Activated naive CD4-positive, alpha-beta T cell treated with anti-CD3 and anti-CD28 coated beads for 36 hours (primary cell): ENCODE measurements at places on chromosomes 16 and 17. TPM values are rescaled to one million over a fixed set of nuclear protein-coding genes. Genes with fewer than 3 reads are reported as not detected.

DNA sequence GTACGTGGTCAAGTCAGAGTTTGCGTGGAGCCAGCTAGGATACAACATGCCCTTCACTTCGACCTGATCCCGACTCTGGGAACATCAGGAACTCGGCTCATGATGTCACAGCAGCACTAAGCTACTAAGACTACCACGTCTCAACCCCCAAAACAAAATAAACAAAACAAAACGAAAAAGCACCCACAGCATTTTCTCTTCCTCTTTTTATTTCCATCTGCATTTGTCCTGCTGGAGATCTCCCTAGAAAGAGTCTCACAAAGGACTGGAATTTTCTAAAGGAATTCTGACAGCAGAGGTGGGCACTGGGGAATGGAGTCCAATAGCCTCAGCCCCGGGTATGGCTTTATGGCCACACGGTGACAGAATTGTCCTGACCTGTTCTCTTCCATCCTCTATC lies 196.6 kb downstream of the SALL1 start:
- H3K27me3 ChIP-seq = peaks cover 11% of the 10 kb centered on the region
- no peaks in the 10 kb centered on the region for H3K4me1 ChIP-seq
- H3K4me3 ChIP-seq = no peak overlapping the region
- H3K36me3 ChIP-seq = no peaks in the 10 kb centered on the region
- no peak for DNase-seq
- no peak overlapping the region for H3K27ac ChIP-seq

- no peaks in the 10 kb centered on the region for H3K36me3 ChIP-seq
- H3K4me1 ChIP-seq = no peaks in the 10 kb centered on the region
- no peak overlapping the region for H3K4me3 ChIP-seq
- H3K27me3 ChIP-seq = peaks cover 9% of the 10 kb centered on the region
These were observed 50.9 kb downstream of the ERCC4 start for GRCh38 chr16:13970708-13971422.

- H3K27me3 ChIP-seq = peaks cover 10% of the 10 kb centered on the region
- no peaks in the 10 kb centered on the region for H3K4me1 ChIP-seq
- H3K4me3 ChIP-seq = no peak overlapping the region
- H3K27ac ChIP-seq = no peak overlapping the region
These were observed 233.5 kb upstream of the RPL38 start for GRCh38 chr17:73969956-73970355.

DNA sequence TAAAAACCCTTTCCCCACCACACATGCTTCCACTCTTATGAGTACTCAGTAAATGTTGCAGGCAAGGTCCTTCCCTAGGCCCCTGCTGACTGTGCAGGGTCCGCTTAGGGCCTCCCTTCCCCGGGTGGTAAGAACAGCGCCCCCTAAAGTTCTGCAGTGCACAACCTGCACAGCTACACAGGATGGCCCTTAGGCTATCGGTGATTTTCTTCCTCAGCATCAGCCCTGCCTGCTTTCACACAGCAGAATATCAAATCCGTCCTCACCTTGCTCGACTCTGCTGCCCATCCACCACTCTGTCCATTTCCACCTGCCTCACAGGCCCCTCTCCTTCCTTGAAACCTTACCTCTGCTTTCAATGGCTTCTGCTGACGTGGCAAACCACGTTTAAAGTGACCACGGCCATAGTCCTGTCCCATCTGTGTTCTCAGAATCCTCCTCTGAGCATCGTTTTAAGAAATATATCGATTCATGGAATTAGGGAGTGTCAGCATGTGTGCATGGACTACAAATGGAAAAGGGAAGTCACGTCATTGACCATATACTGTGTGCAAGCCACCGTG lies 51.4 kb upstream of the TMEM132E start:
- no peaks in the 10 kb centered on the region for H3K36me3 ChIP-seq
- H3K27me3 ChIP-seq = peaks cover 27% of the 10 kb centered on the region
- no peak overlapping the region for H3K27ac ChIP-seq
- no peak for DNase-seq
- no peaks in the 10 kb centered on the region for H3K4me1 ChIP-seq

GRCh38 chr17:82283208-82283749 lies 9.8 kb upstream of the CSNK1D start:
- no peaks in the 10 kb centered on the region for H3K36me3 ChIP-seq
- H3K4me1 ChIP-seq = peaks cover 12% of the 10 kb centered on the region
- peak; percentile 60 for DNase-seq
- no peak overlapping the region for H3K4me3 ChIP-seq
- H3K27ac ChIP-seq = no peak overlapping the region
- no peaks in the 10 kb centered on the region for H3K27me3 ChIP-seq

DNA sequence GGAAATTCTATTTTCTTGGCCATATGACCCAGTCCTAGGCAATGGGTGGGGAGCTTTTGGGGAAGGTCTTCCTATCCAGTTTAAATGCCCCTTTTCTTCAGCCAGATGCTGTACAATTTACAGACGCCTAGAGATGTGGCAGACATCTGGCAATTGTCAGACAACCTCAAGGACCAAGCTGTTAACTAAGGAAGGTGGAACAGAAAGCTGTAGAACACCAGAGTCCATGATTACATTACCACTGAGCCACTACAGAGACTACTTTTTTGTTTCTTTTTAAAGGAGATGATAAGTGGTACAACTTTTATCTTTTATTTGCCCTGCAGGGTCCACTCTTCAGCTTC lies 21.1 kb upstream of the CORO6 start:
- no peak overlapping the region for H3K4me3 ChIP-seq
- no peak for DNase-seq
- peaks cover 13% of the 10 kb centered on the region for H3K36me3 ChIP-seq
- no peaks in the 10 kb centered on the region for H3K27me3 ChIP-seq

TBC1D3E gene
- total RNA-seq = not detected

MFSD6L gene
- total RNA-seq = not detected

DNA sequence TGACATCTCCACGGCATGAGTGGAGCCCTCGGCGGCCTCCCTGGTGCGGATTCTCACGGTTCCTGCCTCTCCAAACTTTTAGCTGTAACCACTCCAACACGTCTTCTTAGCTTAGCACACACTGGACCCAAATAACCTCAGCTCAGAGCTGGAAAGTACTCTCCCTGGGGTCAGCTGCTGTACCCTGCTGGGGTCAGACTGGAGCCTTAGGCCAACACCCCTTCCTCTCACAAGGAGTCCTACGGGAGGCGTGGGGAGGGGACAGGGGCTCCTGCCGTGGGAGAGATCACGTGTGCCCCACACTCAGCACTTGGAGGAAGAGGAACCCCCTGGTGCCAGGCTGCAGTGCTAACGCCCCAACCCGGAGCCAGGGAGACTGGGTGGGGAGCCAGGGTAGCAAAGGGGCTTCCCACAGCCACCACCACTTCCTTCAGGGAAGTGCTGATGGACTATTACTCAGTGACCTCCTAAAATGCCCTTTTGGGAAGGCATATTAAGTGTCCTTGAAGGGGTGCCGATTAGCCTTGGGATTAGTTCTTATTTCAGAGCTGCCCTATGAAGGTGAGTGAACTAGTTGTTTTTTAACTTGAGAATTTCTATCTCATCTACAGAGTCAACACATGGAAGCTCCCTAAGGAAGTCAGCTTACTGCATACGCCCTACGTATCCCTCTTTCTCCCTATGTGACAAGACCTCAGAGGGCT lies 124.0 kb downstream of the HIC1 start:
- no peaks in the 10 kb centered on the region for H3K27me3 ChIP-seq
- no peaks in the 10 kb centered on the region for H3K4me1 ChIP-seq
- H3K4me3 ChIP-seq = no peak overlapping the region
- no peak for DNase-seq
- H3K27ac ChIP-seq = no peak overlapping the region
- peaks cover 7% of the 10 kb centered on the region for H3K36me3 ChIP-seq

GRCh38 chr16:29848420-29849297 lies 14.4 kb downstream of the CDIPT start:
- peak; percentile 91 for DNase-seq
- peaks cover 5% of the 10 kb centered on the region for H3K36me3 ChIP-seq
- H3K4me1 ChIP-seq = peaks cover 5% of the 10 kb centered on the region
- no peaks in the 10 kb centered on the region for H3K27me3 ChIP-seq
- H3K27ac ChIP-seq = no peak overlapping the region
- no peak overlapping the region for H3K4me3 ChIP-seq

- no peak overlapping the region for H3K27ac ChIP-seq
- peaks cover 17% of the 10 kb centered on the region for H3K27me3 ChIP-seq
- no peak for DNase-seq
- no peak overlapping the region for H3K4me3 ChIP-seq
These were observed 15.0 kb upstream of the MPHOSPH6 start for GRCh38 chr16:82185012-82185411.

DNA sequence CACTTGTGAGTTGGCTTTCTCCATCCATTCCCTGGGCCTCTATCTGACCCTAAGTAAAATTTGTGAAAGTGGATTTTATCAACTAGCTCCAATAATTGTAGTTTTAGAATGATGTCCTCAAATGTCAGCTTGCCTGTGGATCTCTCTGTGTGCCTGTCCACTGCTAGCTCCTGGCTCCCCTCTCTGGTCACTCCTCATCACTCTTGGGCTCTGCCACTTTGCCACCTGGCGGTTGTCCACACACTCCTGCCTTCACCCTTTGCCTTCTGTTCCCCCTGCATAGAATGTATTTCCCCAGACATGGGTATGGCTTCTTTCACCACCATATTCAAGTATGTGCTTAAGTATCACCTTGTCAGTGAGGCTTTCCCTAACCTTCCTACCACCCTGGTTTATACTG lies 19.8 kb downstream of the ANKFN1 start:
- no peaks in the 10 kb centered on the region for H3K36me3 ChIP-seq
- DNase-seq = no peak
- H3K27me3 ChIP-seq = peaks cover 3% of the 10 kb centered on the region
- H3K4me1 ChIP-seq = peaks cover 3% of the 10 kb centered on the region

GRCh38 chr16:10883004-10883403 lies 6.0 kb downstream of the CIITA start:
- peaks cover 27% of the 10 kb centered on the region for H3K4me1 ChIP-seq
- no peaks in the 10 kb centered on the region for H3K36me3 ChIP-seq
- no peak overlapping the region for H3K27ac ChIP-seq
- H3K4me3 ChIP-seq = no peak overlapping the region
- H3K27me3 ChIP-seq = peaks cover 49% of the 10 kb centered on the region

DNA sequence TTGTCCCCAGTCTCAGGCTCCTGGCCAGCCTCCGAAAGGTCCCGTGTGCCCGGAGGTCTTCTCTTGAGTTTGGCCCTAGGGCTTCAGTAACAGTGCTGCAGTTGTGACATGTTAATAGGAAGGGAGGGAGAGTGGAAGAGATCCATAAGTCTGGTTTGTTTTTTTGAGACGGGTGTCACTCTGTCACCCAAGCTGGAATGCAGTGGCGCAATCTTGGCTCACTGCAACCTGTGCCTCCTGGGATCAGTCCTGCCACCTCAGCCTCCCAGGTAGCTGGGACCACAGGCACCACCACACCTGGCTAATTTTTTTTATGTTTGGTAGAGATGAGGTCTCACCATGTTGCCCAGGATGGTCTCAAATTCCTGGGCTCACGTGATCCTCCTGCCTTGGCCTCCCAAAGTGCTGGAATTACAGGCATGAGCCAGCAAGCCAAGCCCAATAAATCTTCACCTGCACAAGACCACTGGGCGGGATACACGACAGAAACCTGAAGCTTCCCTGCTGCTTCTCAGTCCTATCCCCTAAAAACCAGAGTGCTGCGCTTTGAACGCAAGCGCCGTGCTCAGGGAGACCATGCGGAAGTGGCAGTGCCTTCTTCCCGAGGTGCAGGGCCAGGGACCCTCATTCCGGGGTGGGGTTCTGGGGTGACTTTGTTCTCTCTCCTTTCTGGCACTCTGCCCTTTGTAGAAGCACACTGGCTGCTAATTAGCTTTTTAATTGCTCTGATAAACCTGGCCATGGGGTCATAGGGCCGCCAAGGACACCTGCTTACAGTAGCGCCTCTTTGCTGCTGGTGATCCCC lies 10.9 kb downstream of the TRAF7 start:
- no peak for DNase-seq
- peaks cover 6% of the 10 kb centered on the region for H3K36me3 ChIP-seq
- no peak overlapping the region for H3K4me3 ChIP-seq
- H3K4me1 ChIP-seq = peaks cover 3% of the 10 kb centered on the region
- H3K27ac ChIP-seq = no peak overlapping the region
- H3K27me3 ChIP-seq = no peaks in the 10 kb centered on the region

PYY gene
- not detected for total RNA-seq

DNA sequence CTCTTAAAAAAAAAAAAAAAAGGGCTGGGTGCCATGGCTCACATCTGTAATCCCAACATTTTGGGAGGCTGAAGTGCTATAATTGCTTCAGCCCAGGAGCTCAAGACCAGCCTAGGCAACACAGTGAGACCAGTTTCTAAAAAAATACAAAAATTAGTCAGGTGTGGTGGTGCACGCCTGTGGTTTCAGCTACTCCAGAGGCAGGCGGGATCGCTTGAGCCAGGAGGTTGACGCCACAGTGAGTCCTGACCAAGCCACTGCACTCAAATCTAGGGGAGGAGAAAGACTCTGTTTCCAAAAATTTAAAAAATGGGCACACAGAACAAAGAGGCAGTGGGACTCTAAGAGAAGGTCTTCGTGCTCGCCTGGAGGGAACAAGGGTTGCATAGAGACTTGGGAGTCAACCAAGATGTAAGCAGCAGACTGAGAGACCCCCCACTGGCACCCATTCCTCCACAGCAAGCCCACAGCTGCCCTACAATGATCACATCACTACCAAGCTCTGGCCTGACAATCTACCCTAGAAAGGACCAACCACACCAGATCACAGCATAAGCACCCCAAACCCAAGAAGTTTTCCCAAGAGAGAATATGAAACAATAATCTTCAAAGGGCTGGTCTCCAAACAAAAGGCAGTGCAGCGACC lies 121.6 kb downstream of the ANKRD11 start:
- H3K36me3 ChIP-seq = peaks cover 14% of the 10 kb centered on the region
- DNase-seq = no peak
- H3K27me3 ChIP-seq = no peaks in the 10 kb centered on the region
- H3K27ac ChIP-seq = no peak overlapping the region

CCL1 gene
- total RNA-seq = not detected

GRCh38 chr17:73616120-73616872 lies 27.9 kb downstream of the SDK2 start:
- no peak overlapping the region for H3K27ac ChIP-seq
- H3K4me1 ChIP-seq = no peaks in the 10 kb centered on the region
- DNase-seq = no peak
- no peaks in the 10 kb centered on the region for H3K36me3 ChIP-seq
- no peaks in the 10 kb centered on the region for H3K27me3 ChIP-seq
- H3K4me3 ChIP-seq = no peak overlapping the region

CACNG3 gene
- not detected for total RNA-seq

DNA sequence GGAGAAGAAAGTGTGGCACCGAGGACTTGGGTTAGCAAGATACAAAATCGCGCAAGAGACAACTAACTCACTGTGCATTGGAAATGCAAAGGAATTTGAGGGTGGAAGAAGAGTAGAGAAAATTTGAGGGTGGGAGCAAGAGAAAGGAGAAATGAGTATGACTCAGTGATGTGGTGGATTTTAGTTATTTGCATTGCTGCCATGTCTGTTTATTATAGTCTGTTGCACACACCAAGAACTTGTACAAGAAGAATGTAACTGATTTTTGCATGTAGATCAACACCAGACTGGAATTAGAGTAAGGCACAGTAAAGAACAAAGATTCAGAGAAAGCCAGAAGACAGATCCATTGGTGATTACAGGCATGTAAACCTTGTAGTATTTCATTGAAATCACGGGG lies 71.6 kb upstream of the SMIM36 start:
- no peak overlapping the region for H3K4me3 ChIP-seq
- H3K36me3 ChIP-seq = no peaks in the 10 kb centered on the region
- no peak overlapping the region for H3K27ac ChIP-seq
- peaks cover 46% of the 10 kb centered on the region for H3K4me1 ChIP-seq

NPIPB6 gene
- 2.0 TPM for total RNA-seq

- H3K27ac ChIP-seq = no peak overlapping the region
- peaks cover 5% of the 10 kb centered on the region for H3K27me3 ChIP-seq
- no peak overlapping the region for H3K4me3 ChIP-seq
- H3K4me1 ChIP-seq = no peaks in the 10 kb centered on the region
These were observed 123.7 kb upstream of the CCL2 start for GRCh38 chr17:34131386-34131785.
